ENCODE measurements at places on chromosomes 7 and 10. TPM values are rescaled to one million over a fixed set of nuclear protein-coding genes. Genes with fewer than 3 reads are reported as not detected.

- DNase-seq = no peak
Observed at GRCh38 chr7:44607141-44608068, 978 bp downstream of the OGDH start.

DNA sequence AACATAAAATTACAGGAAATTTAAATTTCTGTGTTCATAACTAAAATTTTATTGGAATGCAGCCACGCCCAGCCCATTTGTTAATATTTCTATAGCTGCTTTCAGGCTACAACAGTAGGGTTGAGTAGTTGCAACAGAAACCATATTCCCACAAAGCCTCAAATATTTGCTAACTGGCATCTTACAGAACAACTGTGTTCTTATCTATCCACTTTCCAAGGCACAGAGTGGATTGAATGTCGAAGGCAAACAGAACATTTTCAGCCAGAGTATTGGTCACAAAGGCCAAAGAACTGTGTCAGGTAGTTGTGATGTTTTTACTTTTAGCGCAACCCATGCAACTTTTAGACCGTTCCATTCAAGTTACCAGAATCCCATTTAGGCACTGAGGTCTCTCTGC, 51.1 kb upstream of the OPN4 start:
- no peak for DNase-seq

DNA sequence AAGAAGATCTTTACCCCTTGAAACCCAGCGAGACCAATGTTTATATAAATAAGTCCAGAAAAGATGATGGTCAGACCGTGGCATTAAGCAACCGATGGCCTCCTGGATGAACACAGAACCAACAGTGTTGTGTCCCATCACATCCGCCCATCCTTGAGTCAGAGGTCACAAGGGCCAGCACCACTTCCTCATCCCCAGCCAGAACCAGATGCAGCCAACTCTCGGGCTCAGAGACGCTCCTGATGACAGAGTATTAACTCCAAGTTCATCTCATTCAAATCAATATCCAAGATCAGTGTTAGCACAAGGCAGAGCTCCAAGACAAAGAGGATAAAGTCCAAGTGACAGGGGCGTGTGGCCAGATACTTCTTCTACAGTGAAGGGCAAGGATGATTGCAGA, 63.5 kb downstream of the FAM53B start:
- DNase-seq = no peak

GRCh38 chr10:49072166-49072885, 43.0 kb downstream of the VSTM4 start:
- DNase-seq = no peak

MTG1 gene
- 92.6 TPM for polyA plus RNA-seq

CCDC71L gene
- 7.5 TPM for polyA plus RNA-seq

All from renal pelvis (tissue), 12 donors.